ENCODE measurements at places on chromosomes 4 and X. TPM values are rescaled to one million over a fixed set of nuclear protein-coding genes. Genes with fewer than 3 reads are reported as not detected.

GRCh38 chr4:106930522-106930921 is 105.6 kb downstream of the DKK2 start:
- DNase-seq, result no peak

- no peak for DNase-seq
These were observed 60.4 kb upstream of the MAGEA4 start for GRCh38 chrX:151852294-151852693.

- DNase-seq, result no peak
These were observed 34.7 kb upstream of the PDE5A start for GRCh38 chr4:119663160-119663788.

Gene VCX
- total RNA-seq, result not detected

- no peak for DNase-seq
These were observed 501 bp downstream of the ZNF518B start for GRCh38 chr4:10456595-10457254.

GRCh38 chr4:100290585-100290984 is 100.3 kb upstream of the DDIT4L start:
- DNase-seq, result no peak

Data from Caco-2 (cell line).